ENCODE measurements at places on chromosomes 7 and 10. TPM values are rescaled to one million over a fixed set of nuclear protein-coding genes. Genes with fewer than 3 reads are reported as not detected.

The ZNF804B gene
- total RNA-seq = not detected

The BEND7 gene
- 5.7 TPM for total RNA-seq

The SPOCK2 gene
- total RNA-seq = not detected

The EPHB6 gene
- 4.0 TPM for total RNA-seq

The SMKR1 gene
- 0.40 TPM for total RNA-seq

The SAP25 gene
- 1.6 TPM for total RNA-seq

The SEMA4G gene
- 2.9 TPM for total RNA-seq

The PLEKHS1 gene
- not detected for total RNA-seq

The ABCB1 gene
- not detected for total RNA-seq

The C7orf57 gene
- 1.2 TPM for total RNA-seq

The OR13A1 gene
- not detected for total RNA-seq

GRCh38 chr7:50653126-50653864 is 88.1 kb upstream of the DDC start:
- no peak for DNase-seq

DNA sequence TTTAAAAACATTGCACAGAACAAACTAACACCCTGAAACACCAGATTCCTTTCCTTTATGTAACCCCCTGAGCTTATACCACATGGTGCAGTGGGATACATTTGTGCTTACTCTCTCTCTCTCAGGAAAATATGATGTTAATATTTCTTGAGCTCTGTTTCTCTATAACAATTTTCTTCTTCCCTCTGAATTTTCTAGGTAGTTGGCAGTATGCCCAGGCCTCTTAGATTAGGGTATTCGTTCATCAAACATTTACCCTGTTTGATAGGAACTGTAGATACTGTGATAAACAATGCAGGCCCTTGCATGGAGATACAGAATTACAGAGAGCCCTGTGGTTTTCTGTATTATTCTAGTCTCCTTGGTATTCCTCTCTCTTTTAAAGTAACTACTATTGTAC is 567.8 kb downstream of the IPMK start:
- DNase-seq = no peak

GRCh38 chr7:48042636-48043035 is 7.3 kb downstream of the C7orf57 start:
- no peak for DNase-seq

- DNase-seq = peak; percentile 51
These were observed 1165.4 kb downstream of the XPNPEP1 start for GRCh38 chr10:108757946-108758345.

DNA sequence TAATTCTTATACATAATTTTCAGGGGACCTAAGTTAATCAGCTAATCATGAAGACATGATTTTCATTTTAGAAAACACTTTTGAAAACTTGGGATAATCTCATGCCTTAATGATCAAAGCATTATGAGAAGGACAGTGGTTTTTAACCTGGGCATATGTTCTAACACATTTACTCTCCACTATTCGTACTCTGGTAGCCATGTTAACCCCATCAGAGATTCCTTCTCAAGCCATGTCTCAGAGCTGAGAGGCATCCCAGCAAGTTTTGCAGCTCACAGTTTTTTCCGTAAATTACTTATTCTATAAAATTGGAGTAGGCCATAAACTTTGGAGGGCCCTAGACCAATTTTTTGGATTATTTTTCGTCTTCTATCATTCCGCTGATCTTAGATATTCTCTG is 15.7 kb downstream of the AKR1C1 start:
- DNase-seq = no peak

DNA sequence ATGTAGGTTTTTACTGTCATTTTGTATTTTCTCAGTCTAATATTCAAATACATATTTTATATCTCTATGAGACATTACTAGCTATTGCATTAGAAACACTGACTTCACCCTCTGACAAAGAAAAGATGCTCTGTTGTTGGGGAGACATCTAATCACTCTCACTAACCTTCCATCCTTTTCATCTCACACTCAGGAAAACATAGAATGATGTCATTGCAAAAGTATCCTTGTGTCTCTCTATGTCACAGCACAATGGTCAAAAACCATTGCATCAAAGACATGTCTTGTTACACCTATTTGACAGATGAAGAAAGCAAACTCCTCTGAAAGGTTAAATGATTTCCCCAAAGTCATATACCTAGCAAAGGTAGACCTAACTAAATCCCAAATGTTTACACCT is 231.3 kb upstream of the PTN start:
- no peak for DNase-seq

DNA sequence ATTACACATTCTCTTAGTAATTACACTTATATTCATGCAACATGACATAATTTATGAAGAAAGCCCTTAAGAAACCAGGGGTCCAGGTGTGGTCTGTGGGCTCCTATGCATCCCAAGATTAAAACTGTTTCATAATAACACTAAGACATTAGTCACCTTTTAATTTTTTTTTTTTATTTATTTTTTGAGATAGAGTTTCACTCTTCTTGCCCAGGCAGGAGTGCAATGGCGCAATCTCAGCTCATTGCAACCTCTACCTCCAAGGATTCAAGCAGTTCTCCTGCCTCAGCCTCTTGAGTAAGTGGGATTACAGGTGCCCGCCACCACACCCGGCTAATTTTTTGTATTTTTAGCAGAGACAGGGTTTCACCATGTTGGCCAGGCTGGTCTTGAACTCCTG is 12.5 kb downstream of the GDI2 start:
- no peak for DNase-seq

DNA sequence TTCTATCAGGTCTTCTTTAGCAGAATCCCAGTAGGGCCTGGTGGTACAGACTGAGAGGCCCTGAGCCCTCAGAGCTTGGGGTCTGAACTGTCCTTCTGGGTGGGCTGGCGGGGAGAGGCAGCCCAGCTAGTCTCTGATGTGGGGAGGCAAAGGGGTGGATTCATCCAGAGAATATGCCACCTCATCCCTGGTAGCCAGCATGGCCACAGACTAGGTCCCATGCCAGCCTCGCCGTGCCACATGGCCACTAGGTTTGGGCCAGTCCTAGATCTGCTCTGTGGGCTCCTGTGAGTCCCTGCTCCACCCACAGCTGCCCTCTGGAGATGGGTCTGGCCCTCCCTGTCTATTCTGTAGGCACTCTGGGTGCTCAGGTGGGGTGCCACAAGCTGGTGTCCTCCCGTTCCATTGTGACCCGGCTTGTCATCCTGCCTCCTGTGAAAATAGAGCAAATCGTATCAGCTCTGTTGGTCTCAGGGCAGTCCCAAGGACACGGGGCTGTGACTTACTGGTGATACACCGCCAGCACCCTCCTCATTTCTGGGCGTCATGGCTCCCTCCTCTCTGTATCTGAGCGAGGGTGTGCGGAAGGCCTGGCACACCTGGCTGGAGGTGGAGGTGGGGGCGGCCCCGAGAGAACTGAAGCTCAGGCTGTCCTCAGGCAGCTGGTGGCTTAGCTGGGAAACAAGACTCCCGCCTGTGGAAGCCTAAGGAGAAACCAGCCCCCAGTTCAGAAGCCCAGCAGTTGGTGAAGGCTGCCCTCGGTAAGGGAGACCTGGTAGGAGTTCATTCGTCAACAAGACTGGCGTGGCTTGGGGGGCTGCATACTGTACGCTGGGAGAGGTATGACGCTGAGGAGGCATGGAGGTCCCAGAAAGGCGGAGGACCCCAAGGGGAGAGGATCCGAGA is 33.3 kb downstream of the UNC5B start:
- no peak for DNase-seq

DNA sequence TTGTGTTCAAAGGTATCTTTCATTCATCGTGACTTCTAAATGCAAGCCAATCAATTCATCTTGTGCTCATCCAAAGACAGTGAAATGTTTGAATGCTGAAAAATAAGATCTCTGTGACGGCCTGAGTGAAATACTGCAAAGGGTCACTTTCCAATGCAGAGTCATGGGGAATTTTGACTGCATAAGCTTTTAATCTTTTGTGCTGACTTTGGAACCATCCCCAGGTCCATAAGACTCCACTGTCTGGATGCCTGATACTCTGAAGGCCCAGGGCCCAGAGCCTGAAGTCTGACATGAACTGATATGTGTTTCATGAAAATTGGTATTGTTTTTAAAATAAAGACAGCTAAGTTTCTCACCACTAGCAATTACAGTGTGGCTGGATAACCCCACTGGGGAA is 39.0 kb downstream of the PPP1R3C start:
- DNase-seq = no peak

- peak; percentile 48 for DNase-seq
These were observed 175.9 kb downstream of the CCDC71L start for GRCh38 chr7:106485031-106485551.

DNA sequence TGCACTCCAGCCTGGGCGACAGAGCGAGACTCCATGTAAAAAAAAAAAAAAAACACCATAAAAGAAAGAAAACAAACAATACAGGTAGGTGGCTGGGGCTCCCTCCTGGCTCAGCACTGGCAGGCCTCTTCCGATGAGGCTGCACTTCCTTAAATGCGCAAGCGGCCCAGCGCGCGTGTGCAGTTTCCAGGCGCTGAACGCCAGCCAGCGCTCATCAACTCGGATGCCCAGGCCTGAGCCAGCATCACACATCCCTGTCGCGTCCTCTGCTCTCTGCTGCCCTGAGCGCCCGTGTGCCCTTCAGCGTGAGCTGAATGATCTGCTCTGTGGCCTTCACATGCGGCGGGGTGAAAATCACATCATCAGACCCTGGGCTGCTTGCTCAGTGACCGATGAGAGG is 31.8 kb downstream of the NUDT1 start:
- DNase-seq = no peak

- no peak for DNase-seq
These were observed 41.1 kb upstream of the FAM133B start for GRCh38 chr7:92631067-92631849.

- DNase-seq = peak; percentile 51
These were observed 13.2 kb upstream of the PRKCQ start for GRCh38 chr10:6593241-6593671.

GRCh38 chr10:132701099-132701845 is 84.7 kb downstream of the NKX6-2 start:
- DNase-seq = no peak

DNA sequence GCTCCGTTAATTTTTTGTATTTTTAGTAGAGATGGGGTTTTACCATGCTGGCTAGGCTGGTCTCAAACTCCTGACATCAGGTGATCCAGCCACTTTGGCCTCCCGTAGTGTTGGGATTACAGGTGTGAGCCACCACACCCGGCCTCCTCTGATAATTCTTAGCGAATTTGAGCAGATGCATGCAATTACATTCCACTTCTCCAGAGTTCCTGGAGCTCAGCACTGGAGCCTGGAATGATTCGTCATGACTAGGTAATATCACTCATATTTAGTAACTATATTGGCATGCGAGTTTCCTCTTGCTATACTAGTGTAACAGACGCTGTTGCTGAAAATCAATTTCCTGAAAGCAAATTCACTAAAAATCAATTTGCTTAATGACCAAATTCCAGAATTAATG is 86.8 kb downstream of the MKX start:
- DNase-seq = peak; percentile 48

DNA sequence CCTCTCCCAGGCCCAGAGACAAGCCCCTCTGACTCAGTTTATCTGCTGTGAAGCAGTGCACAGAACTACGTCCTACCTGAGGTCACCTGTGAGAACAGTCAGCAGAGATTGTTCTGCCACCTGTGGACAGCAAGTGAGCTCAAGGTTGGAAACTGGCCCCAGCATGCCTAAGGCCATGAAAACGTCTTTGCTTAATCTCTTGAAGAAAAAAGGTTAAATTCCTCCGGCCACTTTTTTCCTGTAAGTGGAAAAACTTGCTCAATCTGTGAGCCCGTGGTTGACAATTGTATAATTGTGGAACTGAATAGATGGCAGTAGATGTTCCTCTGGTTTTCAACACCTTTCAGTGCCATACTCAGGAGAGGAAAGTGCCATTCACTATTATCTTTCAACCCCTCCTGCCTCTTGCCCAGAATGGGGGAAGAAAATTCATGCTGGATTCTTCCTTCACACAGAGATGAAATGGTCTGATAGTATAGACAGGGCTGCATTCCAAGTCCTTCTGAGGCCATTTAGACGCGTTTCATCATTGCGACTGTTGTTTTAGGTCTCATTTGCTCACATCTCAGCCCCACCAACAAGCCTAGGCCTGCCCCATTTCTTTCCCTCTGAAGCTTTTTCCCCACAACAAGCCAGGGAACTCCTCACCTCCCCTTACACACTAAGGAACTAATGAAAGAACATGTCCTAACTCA is 292.9 kb downstream of the FZD1 start:
- DNase-seq = no peak

DNA sequence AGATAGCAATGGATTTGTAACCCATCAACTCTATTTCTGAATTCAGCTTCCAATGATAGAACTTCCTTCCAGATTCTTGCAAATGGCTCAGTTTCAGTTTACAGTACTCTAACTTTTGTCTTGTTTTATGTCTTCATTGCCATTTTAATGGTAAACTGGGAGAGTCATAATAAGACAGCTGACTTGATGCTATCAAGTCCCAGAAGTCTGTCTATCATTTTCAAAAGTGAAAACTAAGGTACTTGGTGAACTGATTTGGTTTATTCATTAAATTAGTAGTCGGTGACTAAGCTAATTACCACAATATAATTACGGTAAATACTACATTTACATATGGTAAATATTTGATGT is 25.0 kb downstream of the RTKN2 start:
- no peak for DNase-seq

- DNase-seq = no peak
These were observed 69.3 kb upstream of the PHYHIPL start for GRCh38 chr10:59107147-59107546.

- DNase-seq = no peak
These were observed 55.3 kb upstream of the ADO start for GRCh38 chr10:62749093-62749683.

DNA sequence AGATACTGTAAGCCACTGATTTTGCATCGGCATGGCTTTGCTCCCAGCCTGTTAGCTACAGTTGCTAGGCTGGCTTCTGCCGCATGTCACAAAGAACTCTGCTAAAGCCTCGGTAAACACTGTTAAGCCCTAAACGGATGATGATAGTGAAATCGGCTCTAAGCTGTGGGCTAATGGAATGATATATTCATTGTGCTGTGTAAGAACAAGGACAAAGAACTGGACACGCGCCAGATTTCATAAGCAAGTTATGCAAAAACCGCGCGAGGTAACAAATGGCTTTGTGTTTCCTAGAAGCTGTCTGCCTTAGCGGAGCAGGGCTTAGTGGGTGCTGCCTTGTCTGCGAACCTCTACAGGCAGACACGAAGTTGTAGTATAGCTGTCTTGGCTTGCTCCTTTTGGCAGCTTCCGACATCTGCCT is 331.3 kb upstream of the COBL start:
- DNase-seq = peak; percentile 52

- DNase-seq = peak; percentile 56
These were observed 188.4 kb downstream of the CYP26A1 start for GRCh38 chr10:93261961-93262610.

- peak; percentile 92 for DNase-seq
These were observed at the start of gene PYROXD2 for GRCh38 chr10:98414932-98415730. TSS of gene PYROXD2 (minus strand) at chr10:98415182. CDS start at chr10:98415135, 47 bp downstream.

Data from HT1080 (cell line).